ENCODE measurements at places on chromosomes 12 and 14. TPM values are rescaled to one million over a fixed set of nuclear protein-coding genes. Genes with fewer than 3 reads are reported as not detected.
A peak's percentile ranks its signal among the peaks of the same experiment; 100 is the strongest.

The KRT81 gene
- total RNA-seq = not detected

The SIVA1 gene
- total RNA-seq = 137 TPM

The SYNDIG1L gene
- total RNA-seq = 0.12 TPM

The BORCS5 gene
- 8.0 TPM for total RNA-seq

The SERPINA9 gene
- total RNA-seq = not detected

The THTPA gene
- total RNA-seq = 27.3 TPM

GRCh38 chr14:85479306-85479705 lies 50.6 kb upstream of the FLRT2 start:
- DNase-seq = no peak
- H3K4me3 ChIP-seq = no peak overlapping the region
- no peak overlapping the region for H3K27ac ChIP-seq
- H3K4me1 ChIP-seq = peaks cover 12% of the 10 kb centered on the region
- H3K36me3 ChIP-seq = no peaks in the 10 kb centered on the region
- no peaks in the 10 kb centered on the region for H3K27me3 ChIP-seq

- peaks cover 11% of the 10 kb centered on the region for H3K36me3 ChIP-seq
- no peaks in the 10 kb centered on the region for H3K27me3 ChIP-seq
- no peak for DNase-seq
- H3K4me1 ChIP-seq = peaks cover 28% of the 10 kb centered on the region
Measured at GRCh38 chr14:67675219-67675582, 769 bp upstream of the VTI1B start.

GRCh38 chr14:89186856-89187376 lies 230.1 kb downstream of the FOXN3 start:
- DNase-seq = no peak
- H3K4me3 ChIP-seq = no peak overlapping the region
- peak overlapping the region; percentile 65 for H3K27ac ChIP-seq

GRCh38 chr14:90412058-90412457 lies 15.2 kb downstream of the CALM1 start:
- H3K4me3 ChIP-seq = no peak overlapping the region
- H3K4me1 ChIP-seq = no peaks in the 10 kb centered on the region
- H3K36me3 ChIP-seq = no peaks in the 10 kb centered on the region

DNA sequence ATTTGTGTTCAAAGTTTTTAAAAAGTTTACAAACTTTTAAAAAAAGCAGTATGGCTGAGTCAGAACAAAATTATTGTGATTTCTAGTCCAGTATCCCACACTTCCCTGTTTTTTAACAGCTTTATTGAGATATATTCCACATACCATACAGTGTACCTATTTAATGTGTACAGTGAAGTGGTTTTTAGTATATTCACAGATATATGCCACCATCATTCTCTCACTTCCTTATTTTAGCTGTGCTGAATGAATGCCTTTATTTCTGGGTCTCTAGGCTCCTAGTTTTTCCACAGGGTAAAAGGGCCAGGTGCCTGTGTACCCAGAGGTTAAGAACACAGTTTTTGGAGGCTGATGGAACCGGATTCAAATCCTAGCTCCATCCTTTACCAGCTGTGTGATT lies 58.9 kb upstream of the SRSF5 start:
- no peaks in the 10 kb centered on the region for H3K4me1 ChIP-seq
- no peak for DNase-seq
- H3K36me3 ChIP-seq = peaks cover 76% of the 10 kb centered on the region
- no peak overlapping the region for H3K27ac ChIP-seq
- no peak overlapping the region for H3K4me3 ChIP-seq

DNA sequence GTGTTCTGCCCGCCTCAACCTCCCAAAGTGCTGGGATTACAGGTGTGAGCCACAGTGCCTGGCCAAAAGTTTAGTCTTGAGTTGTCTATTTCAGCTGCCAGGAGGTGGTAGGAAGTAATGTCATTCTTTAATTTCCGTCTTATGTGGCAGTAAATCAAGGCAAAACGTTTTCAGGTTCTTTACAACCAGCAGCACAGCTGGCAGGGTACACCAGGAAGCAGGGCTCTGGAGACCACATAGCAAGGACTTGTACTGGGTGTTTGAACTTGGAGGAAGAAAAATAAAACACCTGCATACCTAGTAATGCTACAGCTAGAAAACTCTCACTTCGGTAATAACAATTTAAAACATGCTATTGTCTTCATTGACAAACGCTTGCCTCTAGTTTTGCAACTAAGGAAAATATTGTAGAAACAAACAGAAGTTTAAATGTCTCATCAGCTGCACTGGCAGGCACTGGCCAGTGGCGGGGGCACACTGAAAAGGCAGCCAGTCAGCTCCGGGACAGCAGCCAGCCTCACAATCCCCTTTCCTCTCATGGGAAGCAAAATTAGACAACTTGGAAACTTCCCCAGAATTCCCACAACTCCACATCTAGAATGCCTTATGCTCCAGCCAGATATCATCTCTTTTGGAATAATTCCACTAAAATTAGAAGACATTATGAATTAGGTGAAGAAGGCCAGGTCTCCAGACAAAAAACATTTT lies 72.2 kb downstream of the CLIP1 start:
- H3K4me1 ChIP-seq = no peaks in the 10 kb centered on the region
- no peak overlapping the region for H3K4me3 ChIP-seq
- H3K36me3 ChIP-seq = peaks cover 72% of the 10 kb centered on the region
- no peaks in the 10 kb centered on the region for H3K27me3 ChIP-seq
- H3K27ac ChIP-seq = no peak overlapping the region
- DNase-seq = no peak

DNA sequence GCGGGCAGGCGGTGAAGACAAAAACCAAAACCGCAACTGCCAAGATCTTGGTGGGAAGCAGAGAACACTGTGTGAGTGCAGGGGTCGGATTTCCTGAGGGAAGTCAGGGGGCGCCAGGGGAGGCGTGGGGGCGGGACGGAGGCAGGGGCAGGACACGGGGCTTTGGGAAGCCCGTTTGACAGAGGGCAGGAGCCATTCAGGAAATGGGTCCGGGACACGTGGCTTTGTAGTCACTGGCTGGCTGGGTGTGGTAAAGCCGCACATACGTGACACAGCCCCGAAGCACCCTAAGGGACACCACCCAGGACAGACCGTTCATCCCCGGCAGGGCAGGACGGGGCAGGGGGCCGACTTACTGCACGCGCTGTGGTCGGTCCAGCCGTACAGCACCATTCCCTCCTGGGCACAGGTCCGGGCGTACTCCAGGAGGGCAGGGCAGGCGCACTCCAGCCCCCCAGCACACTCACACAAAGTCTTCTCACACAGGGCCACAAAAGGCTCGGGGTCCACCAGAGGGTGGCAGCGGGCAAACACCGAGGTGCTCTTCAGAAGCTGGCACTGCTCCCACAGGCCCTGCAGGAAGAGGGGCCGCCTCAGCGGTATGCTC lies 49.4 kb downstream of the VWF start:
- peak overlapping the region; percentile 30 for H3K27ac ChIP-seq
- no peaks in the 10 kb centered on the region for H3K27me3 ChIP-seq
- H3K36me3 ChIP-seq = no peaks in the 10 kb centered on the region
- peak; percentile 72 for DNase-seq

- no peaks in the 10 kb centered on the region for H3K4me1 ChIP-seq
- peak; percentile 44 for DNase-seq
- no peak overlapping the region for H3K4me3 ChIP-seq
- no peaks in the 10 kb centered on the region for H3K36me3 ChIP-seq
Measured at GRCh38 chr14:105849933-105850626, 323.7 kb downstream of the TMEM121 start.

GRCh38 chr12:132955094-132956010 lies 754 bp downstream of the ZNF605 start:
- no peaks in the 10 kb centered on the region for H3K36me3 ChIP-seq
- peak; percentile 61 for DNase-seq
- peak overlapping the region; percentile 97 for H3K27ac ChIP-seq
- H3K27me3 ChIP-seq = no peaks in the 10 kb centered on the region
- H3K4me1 ChIP-seq = peaks cover 19% of the 10 kb centered on the region

- H3K4me3 ChIP-seq = peak overlapping the region; percentile 3
- DNase-seq = no peak
- H3K4me1 ChIP-seq = peaks cover 96% of the 10 kb centered on the region
- H3K36me3 ChIP-seq = peaks cover 8% of the 10 kb centered on the region
- no peaks in the 10 kb centered on the region for H3K27me3 ChIP-seq
Measured at GRCh38 chr12:48782457-48783395, 6.2 kb downstream of the ADCY6 start.

DNA sequence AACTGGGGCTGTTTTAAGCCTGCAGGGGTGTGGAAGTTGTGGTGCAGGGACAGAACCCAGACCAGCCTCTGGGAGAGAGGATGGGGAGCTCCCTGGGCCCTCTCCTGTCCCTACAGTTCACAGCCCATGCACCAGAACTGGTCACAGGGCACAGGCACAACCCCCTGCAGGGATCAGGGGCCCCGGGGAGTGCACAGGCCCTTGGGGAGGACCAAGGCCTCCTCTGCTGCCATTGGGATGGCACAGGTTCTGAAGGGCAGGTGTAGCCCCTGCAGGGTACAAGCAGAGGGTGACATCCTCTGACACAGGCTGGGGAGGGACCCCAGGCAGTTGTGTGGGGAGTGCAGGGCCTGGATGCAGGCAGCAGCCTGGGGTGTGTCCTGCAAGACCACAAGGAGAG lies 66.4 kb upstream of the SFSWAP start:
- no peaks in the 10 kb centered on the region for H3K36me3 ChIP-seq
- DNase-seq = no peak
- no peaks in the 10 kb centered on the region for H3K4me1 ChIP-seq
- H3K4me3 ChIP-seq = no peak overlapping the region

- DNase-seq = no peak
- H3K4me3 ChIP-seq = no peak overlapping the region
- H3K4me1 ChIP-seq = no peaks in the 10 kb centered on the region
- no peaks in the 10 kb centered on the region for H3K36me3 ChIP-seq
- no peak overlapping the region for H3K27ac ChIP-seq
Measured at GRCh38 chr12:18297902-18298301, 36.6 kb downstream of the PIK3C2G start.

DNA sequence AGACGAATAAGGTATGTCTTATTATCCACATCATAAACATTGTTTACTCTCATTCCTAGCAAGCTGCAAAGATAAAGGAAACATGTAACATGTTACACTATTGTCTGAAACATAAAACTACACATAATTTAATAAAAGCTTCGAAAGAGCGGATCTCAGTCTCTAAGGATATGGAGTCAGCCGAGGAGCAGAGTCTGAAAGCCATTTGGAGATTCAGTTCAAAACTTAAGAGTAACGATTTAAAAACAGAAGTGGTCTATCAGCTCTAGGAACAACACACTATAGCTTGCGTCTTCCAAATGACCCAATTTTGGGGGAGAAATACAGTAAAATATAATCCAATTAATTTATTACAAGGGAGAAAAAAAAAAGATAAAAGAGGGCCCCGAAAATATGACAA lies 775 bp downstream of the NEMF start:
- H3K27ac ChIP-seq = peak overlapping the region; percentile 83
- H3K4me3 ChIP-seq = peak overlapping the region; percentile 76
- DNase-seq = no peak
- H3K4me1 ChIP-seq = no peaks in the 10 kb centered on the region
- H3K36me3 ChIP-seq = peaks cover 11% of the 10 kb centered on the region

DNA sequence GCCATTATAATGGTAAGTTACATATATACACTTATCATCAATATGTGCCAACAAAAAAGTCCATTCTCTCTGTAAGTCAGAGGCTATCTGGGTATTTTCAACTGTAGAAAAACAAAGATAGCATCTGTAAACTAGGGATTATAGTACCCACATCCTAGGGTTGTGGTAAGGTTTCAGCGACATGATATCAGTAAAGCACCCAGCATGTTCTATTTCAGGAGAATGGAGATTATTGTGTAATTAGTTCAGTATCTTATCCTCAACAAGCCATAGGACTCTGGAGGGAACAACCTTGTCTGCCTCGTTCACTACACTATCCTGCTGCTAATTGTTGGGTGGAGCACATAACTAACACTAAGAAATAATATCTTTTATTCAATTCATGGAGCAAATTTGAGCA lies 19.7 kb upstream of the CKAP4 start:
- no peak overlapping the region for H3K4me3 ChIP-seq
- no peaks in the 10 kb centered on the region for H3K27me3 ChIP-seq
- H3K27ac ChIP-seq = no peak overlapping the region

- DNase-seq = no peak
- H3K4me1 ChIP-seq = no peaks in the 10 kb centered on the region
- H3K27me3 ChIP-seq = no peaks in the 10 kb centered on the region
- H3K4me3 ChIP-seq = no peak overlapping the region
Measured at GRCh38 chr12:20505056-20505455, 136.7 kb downstream of the PDE3A start.

GRCh38 chr14:65184032-65184764 lies 81.9 kb upstream of the MAX start:
- no peak for DNase-seq
- H3K27ac ChIP-seq = no peak overlapping the region
- no peaks in the 10 kb centered on the region for H3K36me3 ChIP-seq
- no peak overlapping the region for H3K4me3 ChIP-seq
- peaks cover 5% of the 10 kb centered on the region for H3K4me1 ChIP-seq

Measured in right atrium auricular region (tissue), 2 donors.